Left ventricle myocardium inferior (tissue), 1 donor: ENCODE measurements at places on chromosomes 6 and 20. TPM values are rescaled to one million over a fixed set of nuclear protein-coding genes. Genes with fewer than 3 reads are reported as not detected.

Gene CHRNA4
- total RNA-seq: 0.38 TPM

Gene HM13
- total RNA-seq: 39.0 TPM

Gene CASS4
- total RNA-seq: 0.47 TPM

Gene IL20RA
- total RNA-seq: 10.1 TPM

Gene ZNF831
- 0.05 TPM for total RNA-seq

Gene GABRR1
- total RNA-seq: not detected

Gene LGSN
- total RNA-seq: not detected

Gene SLC35D3
- total RNA-seq: 0.08 TPM

Gene DDO
- total RNA-seq: 37.6 TPM

Gene TRMT6
- total RNA-seq: 7.2 TPM

Gene MROH8
- 3.6 TPM for total RNA-seq

Gene SULF2
- total RNA-seq: 40.7 TPM

- H3K36me3 ChIP-seq: no peaks in the 10 kb centered on the region
- H3K27ac ChIP-seq: no peak overlapping the region
- no peak for DNase-seq
These were observed 130.4 kb downstream of the PCSK2 start for GRCh38 chr20:17357238-17357637.

- no peaks in the 10 kb centered on the region for H3K36me3 ChIP-seq
- no peak for DNase-seq
- H3K27ac ChIP-seq: no peak overlapping the region
- H3K4me3 ChIP-seq: no peak overlapping the region
- H3K27me3 ChIP-seq: no peaks in the 10 kb centered on the region
These were observed 191.9 kb downstream of the TSHZ2 start for GRCh38 chr20:53164072-53164471.

GRCh38 chr6:106324726-106325335, 729 bp downstream of the ATG5 start:
- peak overlapping the region; percentile 97 for H3K27ac ChIP-seq
- H3K4me1 ChIP-seq: peaks cover 38% of the 10 kb centered on the region
- DNase-seq: no peak
- H3K36me3 ChIP-seq: no peaks in the 10 kb centered on the region

DNA sequence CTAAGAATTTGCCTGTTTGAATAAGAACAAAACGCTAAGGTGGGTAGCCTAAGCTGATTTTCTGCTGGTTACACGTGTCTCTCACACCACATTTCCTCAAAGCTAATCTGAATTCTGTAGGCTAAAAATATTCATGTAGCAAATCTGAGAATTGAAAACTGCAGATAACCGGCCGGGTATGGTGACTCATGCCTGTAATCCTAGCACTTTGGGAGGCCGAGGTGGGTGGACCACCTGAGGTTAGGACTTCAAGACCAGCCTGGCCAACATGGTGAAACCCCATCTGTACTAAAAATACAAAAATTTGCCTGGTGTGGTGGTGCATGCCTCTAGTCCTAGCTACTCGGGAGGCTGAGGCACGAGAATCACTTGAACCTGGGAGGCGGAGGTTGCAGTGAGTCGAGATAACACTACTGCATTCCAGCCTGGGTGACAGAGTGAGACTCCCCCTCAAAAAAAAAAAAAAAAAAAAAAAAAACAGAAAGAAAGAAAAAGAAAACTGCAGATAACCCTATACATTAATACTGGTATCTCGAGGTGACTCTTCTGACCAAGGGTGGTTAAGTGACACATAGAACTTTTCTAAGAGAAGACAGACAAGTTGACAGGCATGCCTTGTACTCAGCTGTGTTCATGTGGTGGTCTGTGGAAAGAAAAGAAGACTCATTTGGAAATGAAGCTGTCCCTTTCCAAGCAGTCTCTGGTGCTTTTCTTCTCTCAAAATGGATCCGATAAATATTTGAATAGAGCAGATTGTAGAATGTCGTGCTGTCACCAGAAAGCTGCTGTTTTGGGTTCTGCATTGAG, 24.7 kb upstream of the ASXL1 start:
- H3K4me3 ChIP-seq: no peak overlapping the region
- peak overlapping the region; percentile 83 for H3K27ac ChIP-seq
- peaks cover 62% of the 10 kb centered on the region for H3K4me1 ChIP-seq
- H3K27me3 ChIP-seq: no peaks in the 10 kb centered on the region
- peaks cover 36% of the 10 kb centered on the region for H3K36me3 ChIP-seq

GRCh38 chr6:33249732-33250630, 21.7 kb downstream of the VPS52 start:
- H3K27ac ChIP-seq: peak overlapping the region; percentile 96
- no peak for DNase-seq
- peaks cover 23% of the 10 kb centered on the region for H3K36me3 ChIP-seq
- peak overlapping the region; percentile 72 for H3K4me3 ChIP-seq

DNA sequence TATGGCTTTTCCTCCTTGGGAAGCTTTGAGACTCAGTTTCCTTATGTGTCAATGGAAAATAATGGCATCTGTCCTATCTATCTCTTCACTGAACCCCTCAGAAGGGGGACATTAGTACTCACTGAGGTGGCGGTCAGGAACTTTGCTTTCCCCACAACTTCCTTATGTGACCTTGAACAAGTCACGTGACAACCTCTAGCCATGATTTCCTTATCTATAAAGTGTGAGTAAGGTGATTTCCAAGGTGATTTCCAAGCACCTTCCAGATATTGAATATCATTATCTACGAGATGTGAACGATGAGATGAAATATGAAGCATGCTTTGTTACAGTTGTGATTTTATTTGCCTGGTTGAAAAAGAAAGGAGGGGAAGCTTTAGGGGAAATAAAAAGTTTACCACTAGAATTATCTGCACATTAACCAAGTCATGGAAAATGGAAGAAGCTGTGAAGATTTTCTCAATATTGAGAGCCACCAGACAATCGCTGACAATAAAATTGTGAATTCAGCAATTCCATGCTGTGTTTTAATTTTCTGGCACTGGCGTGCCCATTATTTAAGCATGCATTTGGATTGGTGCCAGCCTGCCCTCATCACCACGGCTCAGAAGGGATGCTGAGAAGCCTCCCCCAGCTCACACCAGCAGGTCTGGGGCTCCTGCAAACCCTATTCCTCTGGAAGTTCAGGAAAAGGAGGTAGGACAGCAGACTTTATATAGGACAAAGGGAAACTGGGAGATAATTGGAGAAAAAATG, 255.3 kb downstream of the CD83 start:
- H3K36me3 ChIP-seq: no peaks in the 10 kb centered on the region
- H3K27ac ChIP-seq: no peak overlapping the region
- H3K4me1 ChIP-seq: no peaks in the 10 kb centered on the region
- no peak overlapping the region for H3K4me3 ChIP-seq
- no peak for DNase-seq

- H3K27ac ChIP-seq: no peak overlapping the region
- H3K4me3 ChIP-seq: no peak overlapping the region
- no peaks in the 10 kb centered on the region for H3K36me3 ChIP-seq
- DNase-seq: no peak
These were observed 266.5 kb upstream of the RIMS1 start for GRCh38 chr6:71619836-71620235.

GRCh38 chr20:60371384-60371783, 413.2 kb downstream of the CDH26 start:
- H3K27me3 ChIP-seq: no peaks in the 10 kb centered on the region
- H3K4me1 ChIP-seq: no peaks in the 10 kb centered on the region
- H3K4me3 ChIP-seq: no peak overlapping the region

GRCh38 chr6:18584372-18584771, 197.2 kb downstream of the RNF144B start:
- H3K4me1 ChIP-seq: no peaks in the 10 kb centered on the region
- H3K36me3 ChIP-seq: no peaks in the 10 kb centered on the region
- peaks cover 10% of the 10 kb centered on the region for H3K27me3 ChIP-seq
- H3K27ac ChIP-seq: no peak overlapping the region
- no peak overlapping the region for H3K4me3 ChIP-seq

GRCh38 chr20:8265588-8265987, 133.5 kb downstream of the PLCB1 start:
- H3K27ac ChIP-seq: no peak overlapping the region
- no peaks in the 10 kb centered on the region for H3K36me3 ChIP-seq
- peaks cover 6% of the 10 kb centered on the region for H3K4me1 ChIP-seq
- no peaks in the 10 kb centered on the region for H3K27me3 ChIP-seq

GRCh38 chr6:108874470-108875160, 26.4 kb downstream of the ARMC2 start:
- H3K4me3 ChIP-seq: no peak overlapping the region
- H3K27me3 ChIP-seq: no peaks in the 10 kb centered on the region
- H3K27ac ChIP-seq: peak overlapping the region; percentile 82
- H3K36me3 ChIP-seq: no peaks in the 10 kb centered on the region
- H3K4me1 ChIP-seq: peaks cover 70% of the 10 kb centered on the region

DNA sequence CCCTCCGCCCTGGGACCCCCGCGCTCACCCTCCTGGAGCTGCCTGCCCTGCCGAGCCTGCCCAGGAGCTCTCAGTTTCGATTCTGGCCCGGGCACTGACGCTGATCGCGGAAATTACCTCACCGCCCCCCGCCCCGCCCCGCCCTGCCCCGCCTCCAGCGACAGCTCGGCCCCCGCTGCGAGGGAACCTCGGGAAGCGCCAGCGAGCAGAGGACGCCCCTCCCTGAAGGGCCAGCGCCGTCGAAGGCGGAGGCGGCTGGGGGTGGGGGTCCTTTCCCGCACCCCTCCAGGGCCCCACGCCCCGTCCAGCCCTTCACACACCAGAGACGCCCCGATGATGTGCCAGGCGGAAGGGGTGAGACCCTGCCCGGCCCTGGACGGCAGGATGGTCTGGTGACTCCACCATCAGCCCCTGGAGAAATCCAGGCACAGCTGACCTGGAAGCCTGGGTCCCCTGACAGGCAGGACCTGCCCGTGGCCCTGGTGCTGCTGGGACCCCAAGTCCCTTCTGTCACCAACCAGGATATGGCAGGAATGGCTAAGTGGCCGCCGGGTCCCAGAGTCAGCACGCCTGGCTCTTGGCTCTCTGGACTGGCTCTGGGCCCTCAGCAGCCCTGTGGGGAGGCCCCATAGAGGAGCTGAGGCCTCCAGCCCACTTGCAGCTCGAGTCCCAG, at the start of gene HELZ2:
TSS of gene HELZ2 (minus strand) at position 84 of the 673 bp plus-strand sequence. CDS start 1,854 bp downstream, outside the sequence.
- DNase-seq: peak; percentile 82
- peaks cover 42% of the 10 kb centered on the region for H3K4me1 ChIP-seq
- peaks cover 11% of the 10 kb centered on the region for H3K36me3 ChIP-seq
- peak within 1 kb of the TSS; percentile 90 for H3K27ac ChIP-seq
- H3K27me3 ChIP-seq: no peaks in the 10 kb centered on the region

- peak; percentile 22 for DNase-seq
- no peaks in the 10 kb centered on the region for H3K36me3 ChIP-seq
- H3K4me3 ChIP-seq: peak within 1 kb of the TSS; percentile 30
- peak within 1 kb of the TSS; percentile 89 for H3K27ac ChIP-seq
These were observed at the start of gene MOG for GRCh38 chr6:29656798-29657197. TSS of gene MOG (plus strand) at chr6:29657092. CDS start at chr6:29657210, 118 bp downstream.

GRCh38 chr20:5072756-5073659, 46.8 kb downstream of the PCNA start:
- peaks cover 18% of the 10 kb centered on the region for H3K4me1 ChIP-seq
- H3K4me3 ChIP-seq: no peak overlapping the region
- H3K36me3 ChIP-seq: no peaks in the 10 kb centered on the region
- DNase-seq: peak; percentile 88
- peak overlapping the region; percentile 68 for H3K27ac ChIP-seq

DNA sequence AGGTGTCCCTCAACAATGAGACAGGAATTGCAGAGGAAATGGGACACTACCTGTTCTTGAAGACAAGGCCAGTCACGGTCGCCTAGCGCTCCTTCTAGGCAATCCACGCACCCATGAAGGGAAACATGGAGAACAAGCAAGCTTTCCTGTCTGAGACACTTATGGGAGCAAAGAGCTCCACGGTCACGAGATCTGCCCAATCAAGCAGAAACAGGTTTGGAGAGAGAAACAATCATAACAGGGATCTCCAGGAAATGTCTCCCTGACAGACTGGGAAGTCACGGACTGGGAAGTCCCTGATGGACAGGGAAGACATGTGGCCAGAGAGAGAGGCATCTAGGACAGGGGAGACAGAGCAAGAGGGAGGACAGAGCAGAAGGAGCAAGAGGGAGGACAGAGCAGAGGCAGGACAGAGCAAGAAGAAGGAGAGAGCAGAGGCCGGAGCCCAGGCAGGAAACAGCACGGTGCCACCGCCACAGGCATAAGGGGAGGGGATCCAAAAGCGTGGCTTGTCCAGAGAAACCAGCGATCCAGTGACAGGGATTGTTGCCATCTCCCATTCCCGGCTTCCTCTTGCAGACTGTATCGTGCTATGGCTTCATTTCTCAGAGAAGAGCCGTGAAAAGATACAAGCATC, 167.8 kb upstream of the ZNF337 start:
- no peaks in the 10 kb centered on the region for H3K27me3 ChIP-seq
- H3K27ac ChIP-seq: no peak overlapping the region
- no peak for DNase-seq
- H3K36me3 ChIP-seq: no peaks in the 10 kb centered on the region
- peaks cover 60% of the 10 kb centered on the region for H3K4me1 ChIP-seq

DNA sequence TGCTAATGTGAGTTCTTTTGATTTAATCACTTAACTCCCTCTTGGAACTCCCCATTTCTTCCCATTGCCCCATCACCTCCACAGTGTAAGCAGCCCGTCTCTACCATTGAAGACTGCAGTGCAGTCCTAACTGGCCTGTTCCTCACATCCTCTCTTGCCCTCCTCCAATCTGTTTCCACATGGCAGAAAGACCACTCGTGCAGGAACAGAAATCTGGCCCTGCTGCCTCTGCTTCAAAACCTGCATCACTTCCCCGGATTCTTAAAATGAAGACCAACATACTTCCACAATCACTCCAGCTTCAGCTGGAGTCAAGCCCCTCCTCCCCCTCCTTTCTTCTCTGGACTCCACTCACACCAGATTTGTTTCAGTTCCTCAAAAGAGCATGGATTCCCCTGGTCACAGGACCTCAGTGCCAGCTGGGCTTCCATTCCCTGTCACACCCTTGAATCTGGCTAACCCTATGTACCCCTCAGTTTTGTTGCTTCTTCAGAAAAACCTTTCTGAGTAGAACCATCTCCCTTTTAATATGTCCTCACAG, 802.3 kb downstream of the MAFB start:
- DNase-seq: peak; percentile 31
- no peaks in the 10 kb centered on the region for H3K36me3 ChIP-seq
- no peaks in the 10 kb centered on the region for H3K27me3 ChIP-seq
- peak overlapping the region; percentile 44 for H3K27ac ChIP-seq
- peaks cover 7% of the 10 kb centered on the region for H3K4me1 ChIP-seq

GRCh38 chr6:110703906-110704594, 111.2 kb downstream of the CDK19 start:
- H3K36me3 ChIP-seq: no peaks in the 10 kb centered on the region
- H3K27me3 ChIP-seq: no peaks in the 10 kb centered on the region
- peaks cover 12% of the 10 kb centered on the region for H3K4me1 ChIP-seq
- no peak overlapping the region for H3K27ac ChIP-seq
- DNase-seq: no peak

- H3K36me3 ChIP-seq: no peaks in the 10 kb centered on the region
- peaks cover 19% of the 10 kb centered on the region for H3K27me3 ChIP-seq
- H3K4me3 ChIP-seq: no peak overlapping the region
- H3K4me1 ChIP-seq: no peaks in the 10 kb centered on the region
- no peak for DNase-seq
- H3K27ac ChIP-seq: no peak overlapping the region
These were observed 27.9 kb upstream of the BMP6 start for GRCh38 chr6:7697820-7698623.
